ENCODE measurements at places on chromosomes 6 and 20.

DNA sequence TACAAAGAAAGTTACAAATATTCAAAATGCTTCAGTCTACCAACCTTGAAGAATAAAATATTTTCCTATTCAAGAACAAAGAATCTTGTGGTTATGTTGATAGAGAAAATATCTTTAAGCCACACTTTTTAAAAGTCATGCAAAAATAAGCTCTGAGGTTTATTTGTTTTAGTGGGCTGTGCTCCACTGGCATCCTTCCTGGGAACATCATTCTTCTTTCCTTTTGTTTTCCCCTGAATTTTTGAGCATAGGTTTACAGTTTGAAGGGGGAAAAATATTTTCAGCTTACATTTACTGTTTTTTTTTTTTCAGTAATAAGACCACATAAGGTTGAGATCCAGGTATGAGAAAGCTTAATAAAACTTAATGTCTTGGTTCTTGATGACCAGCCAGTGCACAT, 72.0 kb upstream of the BACH2 start:
- no peak for DNase-seq

GRCh38 chr20:16804793-16805187, 56.6 kb downstream of the OTOR start:
- DNase-seq: no peak

GRCh38 chr20:46946796-46947195, 52.2 kb downstream of the EYA2 start:
- no peak for DNase-seq

- peak; percentile 29 for DNase-seq
Measured at GRCh38 chr6:27495386-27496135, 22.7 kb upstream of the ZNF184 start.

DNA sequence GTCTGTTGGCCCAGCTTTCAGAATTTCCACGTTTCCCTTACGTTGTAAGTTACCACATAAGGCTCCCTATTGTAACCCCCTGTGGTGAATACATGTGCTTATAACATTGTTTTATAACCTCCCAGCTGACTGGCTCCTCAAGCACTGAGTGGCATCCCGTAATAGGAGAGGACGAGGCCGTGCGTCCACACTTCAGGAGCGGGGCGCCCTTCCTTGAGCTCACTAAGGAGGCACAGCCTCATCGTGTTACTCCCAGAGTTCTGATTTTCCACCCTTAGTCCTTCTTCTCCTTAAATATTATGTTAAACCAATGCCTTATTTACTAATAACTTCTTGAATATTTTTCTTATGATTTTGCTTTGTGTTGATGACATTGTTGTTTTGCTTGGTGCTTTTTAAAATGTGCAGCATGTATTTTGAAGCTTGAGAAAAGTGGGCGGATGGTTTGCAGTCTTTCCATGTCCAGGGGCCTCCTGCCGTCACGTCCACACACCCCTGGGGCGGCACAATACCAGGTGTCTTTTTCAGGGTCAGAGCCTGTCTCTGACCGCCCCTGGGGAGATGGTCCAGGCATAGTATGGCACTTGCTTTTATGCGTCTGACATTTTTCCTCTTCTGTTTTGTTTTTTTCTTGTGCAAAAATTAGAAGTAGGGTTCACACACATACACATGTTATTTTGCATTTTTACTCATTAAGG, 181.8 kb downstream of the DLL1 start:
- no peak for DNase-seq

DNA sequence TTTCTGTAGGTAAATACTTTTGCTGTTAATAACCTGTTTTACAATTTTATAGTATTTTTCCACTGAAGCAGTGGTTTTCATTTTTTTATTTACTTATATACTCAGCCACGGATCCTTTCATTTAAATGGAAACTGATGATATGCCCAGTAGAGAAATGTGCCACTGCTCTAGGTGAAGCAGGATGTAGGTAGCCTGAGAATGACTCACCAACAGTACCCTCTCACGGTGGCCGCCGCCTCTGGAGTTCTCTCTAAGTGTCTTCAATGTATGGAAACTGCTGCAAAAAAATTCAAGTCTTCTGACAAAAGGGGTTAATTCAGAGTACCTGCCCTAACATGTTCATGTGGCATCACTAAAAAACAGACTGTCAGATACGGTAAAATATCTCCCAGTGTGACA, 6.4 kb downstream of the EYA4 start:
- DNase-seq: no peak

DNA sequence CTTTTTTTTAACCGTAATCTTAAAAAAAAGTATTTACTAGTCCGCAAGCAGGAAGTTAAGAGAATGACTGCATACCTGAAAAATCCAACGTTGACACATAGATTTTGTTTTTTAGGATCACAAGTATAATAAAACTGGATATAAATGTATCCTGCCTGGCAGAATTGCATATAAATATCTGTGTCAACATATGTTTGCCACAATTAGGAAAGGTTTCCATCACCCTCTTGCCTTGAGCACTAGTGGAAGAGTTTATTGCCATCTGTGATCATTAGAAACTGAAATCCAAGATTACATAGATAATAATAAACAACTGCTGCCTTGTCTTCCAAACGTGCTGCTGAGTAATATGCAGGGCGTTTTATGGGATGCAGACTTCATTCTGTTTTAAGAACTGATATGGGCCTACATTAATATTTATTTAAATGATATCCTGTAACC, 27.9 kb downstream of the PLEKHG1 start:
- no peak for DNase-seq

DNA sequence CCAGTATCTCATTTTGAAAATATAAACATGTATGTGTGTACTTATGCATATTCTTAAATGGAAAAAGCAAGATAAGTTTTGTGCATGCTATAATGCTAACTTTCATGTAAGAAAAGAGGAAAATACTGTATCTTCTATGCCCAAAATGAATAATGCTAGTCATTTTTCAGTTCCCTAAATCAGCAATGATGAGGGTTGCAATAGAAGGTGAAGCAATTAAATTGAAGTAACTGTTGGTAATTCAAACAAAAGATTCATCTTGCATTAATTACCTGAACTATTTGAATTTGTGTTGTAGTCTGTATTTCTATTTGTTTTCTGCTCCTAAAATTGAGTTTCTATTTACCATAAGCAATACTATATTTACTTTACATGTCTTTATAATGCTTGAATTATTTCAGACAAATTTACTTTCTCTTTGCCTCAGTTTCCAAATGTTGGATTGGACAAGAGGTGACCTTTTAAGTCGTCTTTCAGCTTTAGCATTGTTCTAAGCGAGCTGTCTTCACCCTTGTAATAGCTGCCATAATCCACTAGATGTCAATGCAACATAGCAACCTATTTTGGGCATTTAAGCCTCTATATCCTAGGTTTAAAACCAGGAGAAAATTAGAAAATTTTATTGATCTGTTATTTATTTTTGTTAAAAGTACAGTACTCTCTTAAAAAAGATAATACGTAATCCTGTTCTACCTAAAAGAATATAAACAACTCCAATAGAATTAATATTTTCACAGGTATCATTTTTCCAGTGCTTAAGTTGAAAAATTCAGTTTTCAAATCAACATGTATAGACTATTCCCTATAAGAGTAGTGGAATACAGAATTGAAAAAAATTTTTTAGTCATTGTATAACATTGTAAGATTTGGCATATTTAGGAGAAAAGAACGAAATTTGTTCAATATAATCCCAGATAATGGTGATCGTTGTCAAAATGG, 52.3 kb upstream of the IFNGR1 start:
- DNase-seq: no peak

DNA sequence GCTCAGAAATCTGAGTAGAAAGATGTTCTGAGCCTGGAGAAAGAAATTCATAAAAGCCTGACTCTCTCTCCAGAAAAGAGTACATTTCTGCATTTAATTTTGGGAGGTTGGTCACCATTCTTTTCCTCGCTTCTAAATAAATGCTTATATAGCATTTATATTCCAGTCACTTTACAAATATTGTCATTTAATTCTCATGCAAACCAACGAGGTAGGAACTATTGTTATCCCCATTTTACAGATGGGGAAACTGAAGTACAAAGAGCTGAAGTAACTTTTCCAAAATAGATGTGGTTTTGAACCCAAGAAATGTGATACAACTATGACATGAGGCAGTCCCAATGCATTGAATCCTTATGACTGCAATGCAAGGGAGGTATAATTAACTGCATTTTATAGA, 4.5 kb upstream of the TRIB3 start:
- DNase-seq: no peak

DNA sequence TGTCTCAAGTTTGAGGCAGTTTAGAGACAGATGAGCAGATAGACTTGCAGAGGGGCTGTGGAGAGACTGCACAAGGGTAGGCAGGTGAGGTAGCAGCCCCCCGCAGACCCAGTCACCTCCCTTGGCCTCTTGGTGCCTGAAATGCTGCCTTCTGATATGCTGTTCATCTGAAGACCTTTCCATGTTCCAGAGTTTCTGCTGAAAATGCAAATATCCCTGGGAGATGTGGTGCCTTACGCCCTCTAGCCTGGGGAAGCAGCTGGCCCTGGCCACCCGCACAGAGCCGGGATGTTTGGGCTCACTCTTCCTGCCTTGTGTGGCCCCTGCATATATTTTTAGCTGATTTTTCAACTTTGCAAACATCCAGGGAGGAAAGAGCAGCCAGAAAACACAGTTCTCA, 51.4 kb downstream of the TMEM242 start:
- DNase-seq: no peak

GRCh38 chr6:32191696-32192607, 491 bp downstream of the GPSM3 start:
- DNase-seq: peak; percentile 43

DNA sequence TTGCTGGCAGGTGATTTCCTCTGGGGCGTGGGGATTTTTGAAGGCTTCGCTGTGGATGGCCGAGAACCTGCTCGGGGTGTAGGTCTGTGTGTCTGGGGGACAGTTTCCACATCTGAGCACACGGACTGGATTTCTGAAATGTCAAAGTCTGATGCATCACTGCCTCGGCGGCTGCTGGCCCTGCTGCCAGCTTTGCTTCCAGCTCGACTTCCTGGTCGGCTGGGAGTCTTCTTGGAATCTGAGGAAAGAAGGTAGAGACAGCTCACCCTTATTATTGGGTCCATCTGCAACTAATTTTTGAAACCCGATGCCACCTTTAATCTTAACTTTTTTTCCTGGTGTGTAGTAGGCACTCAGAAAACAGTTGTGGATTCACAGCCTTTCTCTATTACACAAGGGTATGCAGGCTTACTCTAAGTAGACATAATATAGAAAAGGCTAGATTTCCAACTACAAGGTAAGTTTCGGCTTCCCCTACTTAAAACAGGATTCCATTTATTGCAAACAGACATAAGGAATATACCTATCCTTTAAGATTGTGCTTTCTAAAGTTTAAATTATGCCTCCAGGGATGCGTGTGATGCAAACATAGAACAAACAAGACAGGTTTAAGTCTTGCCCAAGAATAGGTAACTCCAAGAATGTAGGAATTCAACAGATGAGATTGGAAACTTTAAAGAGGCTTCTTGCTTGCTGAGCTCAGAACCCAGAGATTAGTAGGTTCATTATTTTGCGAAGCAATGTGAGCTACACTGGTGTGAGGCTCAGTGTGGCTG, 183.5 kb downstream of the DST start:
- no peak for DNase-seq

GRCh38 chr6:39393075-39393474, 70.6 kb upstream of the KCNK16 start:
- no peak for DNase-seq

DNA sequence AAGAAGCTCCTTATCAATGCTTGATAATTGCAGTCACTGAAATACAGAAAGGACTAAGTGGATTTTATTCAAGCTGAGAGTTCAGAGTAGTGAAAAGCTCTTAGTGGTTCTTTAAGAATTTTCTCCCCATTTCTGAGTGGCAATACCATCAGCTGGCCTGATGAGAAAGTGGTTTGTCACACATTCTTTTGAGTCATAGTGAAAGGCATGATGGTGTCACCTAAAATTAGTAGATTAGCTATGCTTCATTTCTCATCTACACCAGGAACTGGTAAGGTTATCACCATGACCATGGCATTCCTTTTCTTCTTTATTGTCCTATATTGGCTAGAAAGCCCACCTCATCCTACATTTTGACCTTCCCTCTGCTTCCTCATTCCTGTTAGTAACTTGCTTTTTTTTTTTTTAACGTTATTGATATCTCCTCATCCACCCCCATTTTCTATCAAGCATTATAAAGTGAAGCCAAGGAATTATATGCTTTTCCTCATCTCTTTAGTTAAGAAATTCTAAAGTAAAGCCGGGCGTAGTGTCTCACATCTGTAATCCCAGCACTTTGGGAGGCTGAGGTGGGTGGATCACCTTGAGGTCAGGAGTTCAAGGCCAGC, 67.4 kb upstream of the LOC128125822 start:
- no peak for DNase-seq

GRCh38 chr20:62929051-62929538, 2.8 kb upstream of the DIDO1 start:
- peak; percentile 38 for DNase-seq

GRCh38 chr20:20360464-20360863, 7.4 kb upstream of the INSM1 start:
- peak; percentile 15 for DNase-seq

DNA sequence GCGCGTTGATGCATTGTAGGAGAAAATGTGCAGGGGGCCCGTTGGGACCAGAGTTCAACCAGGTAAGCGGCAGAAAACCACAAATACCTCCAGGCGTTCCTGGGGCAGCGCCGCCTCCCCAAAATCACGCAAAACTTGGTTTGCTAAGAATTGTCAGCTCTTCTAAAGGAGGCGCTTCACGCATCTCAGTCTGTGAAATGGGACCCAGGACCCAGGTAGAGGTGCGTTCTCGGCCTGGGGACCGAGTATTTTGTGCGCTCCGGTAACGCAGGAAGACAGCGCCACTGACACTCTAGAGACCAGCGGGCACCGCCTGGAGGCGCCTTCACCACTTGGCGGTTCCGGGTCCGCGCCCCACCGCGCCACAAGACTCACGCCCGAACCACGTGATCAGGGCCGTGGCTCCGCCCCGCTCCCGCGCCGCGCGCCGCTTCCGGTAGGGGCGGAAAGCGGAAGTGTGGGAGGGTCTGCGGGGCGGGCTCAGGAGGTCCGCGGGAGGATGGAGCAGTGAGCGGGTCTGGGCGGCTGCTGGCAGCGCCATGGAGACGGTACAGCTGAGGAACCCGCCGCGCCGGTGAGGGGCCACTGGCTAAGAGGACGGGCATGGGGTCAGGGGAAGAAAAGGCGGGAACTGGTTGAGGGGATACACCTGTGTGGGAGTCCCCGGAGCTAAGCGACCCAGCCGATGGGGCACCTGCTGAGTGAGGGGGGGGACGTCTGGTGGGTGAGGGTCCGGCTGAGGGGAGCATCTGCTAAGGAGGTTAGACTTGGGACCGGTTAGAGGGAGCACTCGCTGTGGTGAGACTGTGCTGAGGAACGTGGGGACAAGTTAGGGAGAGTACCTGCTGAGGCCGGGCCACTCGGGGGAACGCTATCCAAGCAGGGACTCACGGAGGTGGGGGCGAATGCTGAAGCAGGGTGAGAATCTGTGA, at the start of gene STK4:
STK4 (plus strand) TSS at position 483 of the 932 bp plus-strand sequence; CDS start at position 540, 57 bp downstream.
- DNase-seq: peak; percentile 95

DNA sequence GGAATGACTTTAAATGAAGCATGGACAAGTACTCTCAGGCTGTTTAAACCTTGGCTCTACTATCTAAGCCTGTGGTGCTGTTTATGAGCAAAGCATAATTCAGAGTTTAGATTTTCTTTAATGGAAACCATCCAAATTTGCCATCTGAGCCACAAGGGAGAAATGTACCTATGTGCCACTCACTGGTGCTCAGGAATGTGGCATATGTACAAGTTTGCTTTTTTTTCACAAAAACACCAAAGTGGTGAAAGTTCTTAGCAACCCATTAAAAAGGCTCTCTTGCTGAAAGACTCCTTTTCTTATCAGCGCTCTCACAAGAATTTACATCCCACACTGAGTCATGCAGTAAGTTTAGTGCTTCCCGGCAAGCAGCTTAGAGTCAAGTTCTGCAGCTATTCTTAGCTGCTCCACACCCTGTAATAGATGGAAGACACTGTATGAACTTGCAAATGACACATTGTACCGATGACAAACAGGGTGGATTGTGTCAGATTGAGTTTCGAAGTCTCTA, 57.3 kb upstream of the MLIP start:
- DNase-seq: no peak

All from CD4-positive, alpha-beta T cell treated with Interferon gamma for 1 hour (primary cell).